ENCODE measurements at places on chromosomes 12 and 14.

- no peak for DNase-seq
Observed at GRCh38 chr12:90653040-90653439, 301.9 kb downstream of the CCER1 start.

- no peak for DNase-seq
Observed at GRCh38 chr14:77302926-77303325, 17.8 kb downstream of the POMT2 start.

GRCh38 chr12:108332791-108333382 is 6.2 kb downstream of the CMKLR1 start:
- DNase-seq: no peak

- no peak for DNase-seq
Observed at GRCh38 chr14:89773644-89774316, 180.8 kb downstream of the EFCAB11 start.

DNA sequence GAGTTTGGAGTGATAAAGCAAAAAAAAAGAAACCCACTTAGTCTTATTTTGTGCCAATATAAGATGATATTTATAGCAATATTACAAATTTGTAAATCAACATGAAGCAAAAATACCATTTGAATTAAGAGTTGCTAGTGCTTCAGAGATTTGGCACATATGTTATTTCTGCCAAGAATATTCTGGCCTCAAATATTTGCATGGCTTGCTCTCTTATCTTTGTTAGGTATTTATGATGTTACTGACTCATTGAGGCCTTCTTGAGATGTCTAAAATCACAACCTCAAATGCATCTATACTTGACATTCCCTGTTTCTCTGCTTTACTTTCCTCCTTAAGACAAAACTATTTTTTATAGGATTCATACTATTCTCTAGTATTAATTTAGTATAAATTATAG is 301.5 kb downstream of the NELL2 start:
- DNase-seq: no peak

DNA sequence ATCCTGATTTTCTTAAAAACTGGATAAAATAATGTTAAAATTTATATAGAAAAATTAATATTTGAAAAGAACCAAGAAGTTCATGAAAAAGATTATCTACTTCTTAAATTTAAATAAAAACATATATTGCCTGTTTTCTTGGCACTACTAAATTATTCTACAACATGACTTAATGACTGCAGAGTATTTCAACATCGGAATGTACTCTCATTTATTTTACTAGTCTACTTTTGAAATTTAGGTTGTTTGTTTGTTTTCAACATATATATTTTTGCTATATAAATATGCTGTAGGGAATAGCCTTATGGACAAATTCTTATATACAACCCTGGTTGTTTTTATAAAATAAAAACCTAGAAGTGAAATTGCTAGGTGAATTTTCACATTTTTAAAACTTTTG is 231.6 kb downstream of the RAD51B start:
- DNase-seq: no peak

- DNase-seq: no peak
Observed at GRCh38 chr14:67332468-67332867, 27.1 kb downstream of the ATP6V1D start.

GRCh38 chr12:49966511-49967041 is 4.9 kb downstream of the AQP5 start:
- DNase-seq: no peak

DNA sequence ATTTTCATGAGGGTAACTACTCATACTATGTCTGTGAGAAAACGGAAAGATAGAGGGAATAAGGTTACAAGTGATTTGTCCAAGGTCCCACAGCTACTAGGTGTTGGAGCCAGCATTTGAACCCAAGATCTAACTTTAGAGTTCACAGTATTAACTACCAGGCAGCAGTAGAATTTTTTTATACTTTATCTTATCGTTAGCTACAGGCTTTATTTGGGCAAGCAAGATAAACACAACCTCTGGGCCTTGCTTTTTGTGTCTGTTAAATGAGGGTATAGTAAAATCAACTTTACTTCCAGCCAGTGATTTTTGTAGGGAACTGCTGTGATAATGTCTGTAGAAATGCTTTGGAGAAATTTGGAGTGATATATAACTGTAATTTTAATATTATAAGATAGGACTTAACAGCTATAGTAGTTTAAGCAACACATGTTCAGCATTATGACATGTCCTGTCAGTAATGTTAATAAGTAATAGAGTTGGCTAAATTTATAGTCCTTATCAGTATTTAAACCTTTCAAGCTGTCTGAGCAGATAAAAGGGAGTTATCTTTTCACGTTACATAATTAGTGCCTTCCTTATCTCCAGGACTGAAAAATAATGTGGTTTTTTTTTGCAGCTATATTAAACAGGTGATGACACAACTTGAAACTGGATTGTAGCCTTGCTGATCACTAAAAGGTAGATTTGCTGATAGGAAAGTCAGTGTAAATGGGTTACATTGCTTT is 12.8 kb downstream of the LEMD3 start:
- no peak for DNase-seq

- DNase-seq: no peak
Observed at GRCh38 chr12:71567537-71567936, 96.1 kb downstream of the ZFC3H1 start.

GRCh38 chr12:574475-575128 is 88.6 kb downstream of the NINJ2 start:
- DNase-seq: no peak

DNA sequence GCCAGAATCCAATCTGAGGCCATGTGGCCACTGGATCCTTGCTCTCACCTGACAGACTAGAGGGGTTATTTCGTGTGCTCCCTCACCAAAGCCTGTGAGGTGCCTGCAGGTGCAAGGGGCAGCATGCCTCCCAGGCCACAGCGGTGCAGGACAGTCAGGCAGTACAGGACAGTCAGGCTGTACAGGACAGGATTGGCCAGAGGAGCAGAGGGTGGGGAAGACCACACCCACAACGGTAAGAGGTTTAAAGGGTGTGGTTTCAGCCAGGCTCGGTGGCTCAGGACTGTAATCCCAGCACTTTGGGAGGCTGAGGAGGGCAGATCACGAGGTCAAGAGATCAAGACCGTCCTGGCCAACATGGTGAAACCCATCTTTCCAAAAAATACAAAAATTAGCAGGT is 3.1 kb upstream of the BRF1 start:
- DNase-seq: no peak

- no peak for DNase-seq
Observed at GRCh38 chr14:33364466-33364865, 425.8 kb downstream of the NPAS3 start.

DNA sequence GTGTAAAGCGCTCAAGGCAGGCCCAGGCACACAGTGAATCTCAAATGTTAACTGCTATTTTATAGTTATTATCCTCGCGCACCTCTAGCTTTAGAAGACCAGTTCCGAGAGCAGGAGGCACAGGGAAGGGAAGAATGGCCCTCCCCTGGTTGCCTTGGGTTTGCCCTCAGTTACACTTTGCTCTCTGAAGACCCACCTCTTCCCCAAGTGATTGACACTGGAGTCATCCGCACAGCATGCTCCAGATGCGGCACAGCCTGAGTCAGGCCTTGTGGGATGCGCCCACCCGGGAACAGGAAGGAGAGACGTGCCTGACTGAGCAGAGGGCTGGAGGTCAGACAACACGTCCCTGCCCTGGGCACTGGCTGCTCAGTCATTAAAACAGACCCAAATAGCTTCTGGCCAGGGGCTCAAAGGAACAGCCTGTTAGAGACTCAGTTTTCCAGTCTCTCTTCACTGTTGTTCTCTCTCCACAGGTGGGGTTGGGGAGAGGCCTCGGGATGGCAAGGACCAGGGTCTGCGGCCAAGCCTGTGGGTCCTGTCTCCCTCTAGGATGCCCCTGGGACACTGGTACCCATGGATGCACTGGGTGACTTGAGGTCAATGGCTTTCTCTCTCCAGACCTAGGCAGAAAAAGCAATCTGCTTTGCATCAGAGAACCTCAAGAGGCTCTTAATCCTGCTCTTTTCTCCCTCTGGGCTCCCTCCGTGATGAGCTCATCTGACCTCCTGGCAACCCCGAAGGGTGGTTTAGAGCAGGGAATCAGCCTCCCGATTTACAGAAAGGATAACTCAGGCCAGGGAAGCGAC is 13.6 kb upstream of the MLXIP start:
- DNase-seq: no peak

DNA sequence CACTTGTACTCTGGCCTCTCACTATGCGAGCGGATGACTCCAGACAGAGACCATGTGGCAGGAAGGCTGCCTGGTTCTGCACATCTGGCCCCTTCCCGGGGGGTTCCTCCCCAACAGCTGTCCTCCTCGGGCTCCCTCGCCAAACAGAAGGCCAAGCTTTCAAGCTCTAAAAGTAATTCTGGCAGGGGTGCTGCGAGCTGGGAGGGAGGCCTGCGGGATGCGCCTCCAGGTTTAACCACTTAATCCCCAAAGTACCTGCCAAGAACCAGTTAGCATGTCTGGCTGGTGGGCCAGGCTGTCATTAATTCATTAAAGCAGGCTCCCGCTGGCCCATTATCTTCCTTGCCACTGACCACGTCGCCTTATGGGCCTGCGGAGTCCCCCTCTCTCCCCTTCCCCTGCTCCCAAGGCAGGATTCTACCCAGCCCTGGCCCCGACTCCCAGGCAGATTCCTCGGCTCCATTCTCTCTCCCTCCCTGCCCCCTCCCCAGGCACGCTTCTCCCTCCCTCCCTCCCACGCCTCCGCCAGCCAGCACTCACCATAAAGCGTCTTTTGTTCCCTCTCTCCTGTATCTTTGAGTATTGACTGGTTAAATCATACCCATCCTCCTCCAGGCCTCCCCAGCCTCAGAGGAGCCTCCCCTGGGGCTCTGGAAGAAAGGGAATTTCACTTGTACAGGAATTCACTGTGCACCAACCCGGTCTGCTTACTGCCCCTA is 4.9 kb downstream of the HRK start:
- DNase-seq: no peak

- no peak for DNase-seq
Observed at GRCh38 chr14:21367582-21368144, 16.2 kb downstream of the SUPT16H start.

GRCh38 chr12:104672501-104673265 is 215.9 kb downstream of the CHST11 start:
- DNase-seq: no peak

DNA sequence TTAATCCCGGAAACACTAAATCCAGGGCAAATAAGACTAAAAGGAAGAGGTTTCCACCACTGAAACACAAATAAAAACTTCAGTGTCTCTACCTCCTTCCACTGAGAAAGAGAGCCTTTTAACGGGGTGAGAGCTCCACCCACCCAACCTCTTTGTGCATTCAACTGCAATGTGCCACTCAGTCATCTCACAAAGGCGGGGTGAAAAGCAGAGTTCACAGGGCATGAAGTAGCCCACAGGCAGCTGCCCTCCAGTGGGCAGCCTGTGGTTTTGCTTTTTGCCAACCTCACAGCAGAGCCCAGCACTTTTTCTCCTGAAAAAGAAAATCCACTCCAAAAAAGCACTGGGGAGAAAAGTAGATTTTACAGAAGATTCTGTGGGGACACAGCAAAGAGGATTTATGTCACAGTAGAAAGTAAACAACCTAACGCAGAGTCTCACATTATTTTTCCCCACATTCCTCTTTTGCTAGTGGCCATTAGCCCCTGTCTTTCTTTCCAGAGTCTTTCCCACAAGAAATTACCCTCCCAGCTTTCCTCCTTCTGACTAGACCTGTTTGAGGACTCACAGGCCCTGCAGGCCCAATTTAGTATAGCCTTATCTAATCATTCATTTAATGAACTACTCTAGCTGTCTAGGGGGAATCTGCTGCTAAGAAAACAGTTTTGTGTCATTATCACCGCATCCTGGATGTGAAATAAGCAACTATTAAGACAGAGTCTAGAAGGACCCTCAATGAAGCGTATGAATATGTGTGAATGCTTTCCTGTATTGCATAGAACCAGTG is 753.8 kb upstream of the FOXG1 start:
- DNase-seq: no peak

- DNase-seq: no peak
Observed at GRCh38 chr12:99745121-99745520, 97.6 kb downstream of the GARIN6 start.

GRCh38 chr12:7859552-7859951 is 13.2 kb downstream of the SLC2A14 start:
- no peak for DNase-seq

GRCh38 chr14:68392393-68393141 is 400.3 kb downstream of the ZFP36L1 start:
- DNase-seq: no peak

DNA sequence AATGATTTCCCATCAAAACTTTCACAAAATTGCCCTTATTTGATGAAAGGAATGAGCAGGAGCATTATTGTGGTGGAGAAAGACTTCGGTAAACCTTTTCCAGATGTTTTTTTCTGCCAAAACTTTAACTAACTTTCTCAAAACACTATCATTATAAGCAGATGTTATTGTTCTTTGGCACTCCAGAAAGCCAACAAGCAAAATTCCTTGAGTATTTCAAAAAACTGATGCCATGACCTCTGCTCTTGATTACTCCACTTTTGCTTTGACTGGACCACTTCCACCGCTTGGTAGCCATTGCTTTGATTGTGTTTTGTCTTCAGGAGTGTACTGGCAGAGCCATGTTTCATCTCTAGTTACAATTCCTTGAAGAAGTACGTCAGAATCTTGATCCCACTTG is 29.7 kb upstream of the RAB21 start:
- no peak for DNase-seq

GRCh38 chr12:6367969-6368892 is 7.1 kb downstream of the SCNN1A start:
- DNase-seq: no peak

DNA sequence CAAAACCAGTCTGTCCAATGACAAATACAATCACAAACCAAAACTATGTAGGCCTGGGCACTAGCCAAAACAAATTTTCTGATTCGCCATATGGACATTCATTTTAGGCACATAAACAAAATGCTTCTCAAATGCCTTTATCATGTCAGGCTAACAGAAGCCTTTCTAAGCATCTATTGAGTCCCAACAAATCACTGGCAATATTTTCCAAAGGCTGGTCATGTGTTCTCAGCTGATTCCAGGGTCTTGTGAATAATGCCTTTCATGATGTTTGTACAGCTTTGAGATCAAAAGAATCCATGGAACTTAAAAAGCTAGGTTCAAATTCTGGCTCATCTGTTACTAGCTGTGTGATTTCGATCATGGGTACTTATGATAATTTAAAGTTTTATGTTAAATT is 16.1 kb downstream of the FSCB start:
- DNase-seq: no peak

GRCh38 chr12:90631591-90632212 is 323.3 kb downstream of the CCER1 start:
- DNase-seq: no peak
